ENCODE measurements at places on chromosomes 3 and 15.

DNA sequence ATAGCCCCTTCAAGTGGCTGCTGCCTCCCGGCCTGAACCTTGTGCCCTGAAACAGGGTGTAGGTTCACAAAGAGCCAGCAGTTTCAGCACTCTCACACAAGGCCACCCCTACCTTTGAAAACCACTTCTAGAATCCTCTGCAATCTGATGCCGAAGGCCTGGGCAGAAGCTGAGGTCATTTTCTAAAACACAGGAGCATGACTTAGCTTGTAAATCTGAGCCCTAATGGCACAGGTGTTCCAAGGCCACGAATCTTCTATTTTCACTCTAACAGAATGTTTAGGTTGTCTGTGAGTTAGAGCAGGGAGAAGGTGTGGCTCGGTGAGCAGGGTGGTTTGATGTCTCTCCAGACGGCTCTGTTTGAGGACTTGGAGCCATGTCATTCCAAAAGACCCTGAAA, 62.3 kb downstream of the SYNM start:
- no peak for DNase-seq

- no peak for DNase-seq
These were observed 9.4 kb downstream of the TP53BP1 start for GRCh38 chr15:43483297-43484128.

- DNase-seq = no peak
These were observed 100.5 kb downstream of the AKAP13 start for GRCh38 chr15:85480923-85481322.

DNA sequence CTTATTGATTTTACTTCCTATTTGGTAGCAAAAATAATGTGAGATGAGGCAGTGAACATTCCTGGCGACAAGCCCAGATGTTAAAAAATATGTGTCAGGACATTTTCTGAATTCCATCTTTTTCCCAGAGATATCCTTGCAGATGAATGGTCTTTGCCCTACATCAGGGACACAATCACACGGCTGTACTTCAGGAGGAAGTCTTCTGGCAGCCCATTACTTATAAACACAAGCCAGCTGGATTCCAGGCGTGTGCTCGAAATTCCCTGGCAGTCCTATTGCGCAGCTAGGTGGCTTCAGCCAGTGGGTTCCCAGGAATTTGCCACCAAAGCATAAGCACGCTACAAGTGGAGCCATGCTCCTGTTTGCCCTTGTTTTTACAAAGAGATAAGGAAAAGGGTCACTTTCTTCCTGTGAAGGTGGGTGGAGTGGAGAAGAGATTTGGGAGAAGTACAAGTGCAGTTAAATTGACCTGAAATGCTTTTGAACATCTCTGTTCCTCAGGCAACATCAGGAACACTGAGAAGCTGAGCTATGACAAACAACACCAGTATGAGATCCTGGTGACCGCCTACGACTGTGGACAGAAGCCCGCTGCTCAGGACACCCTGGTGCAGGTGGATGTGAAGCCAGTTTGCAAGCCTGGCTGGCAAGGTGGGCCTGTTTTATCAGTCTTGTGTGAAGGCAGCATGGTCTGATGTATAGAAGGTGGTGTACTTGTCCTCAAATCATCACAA, 257.1 kb upstream of the TRIM42 start:
- no peak for DNase-seq

GRCh38 chr3:52046186-52046901, 10.0 kb downstream of the DUSP7 start:
- no peak for DNase-seq

- DNase-seq = no peak
These were observed 73.9 kb upstream of the OXTR start for GRCh38 chr3:8843347-8843746.

- no peak for DNase-seq
These were observed 219.6 kb downstream of the WDR72 start for GRCh38 chr15:53539878-53540277.

- no peak for DNase-seq
These were observed 9.8 kb downstream of the MAP6D1 start for GRCh38 chr3:183815563-183815940.

DNA sequence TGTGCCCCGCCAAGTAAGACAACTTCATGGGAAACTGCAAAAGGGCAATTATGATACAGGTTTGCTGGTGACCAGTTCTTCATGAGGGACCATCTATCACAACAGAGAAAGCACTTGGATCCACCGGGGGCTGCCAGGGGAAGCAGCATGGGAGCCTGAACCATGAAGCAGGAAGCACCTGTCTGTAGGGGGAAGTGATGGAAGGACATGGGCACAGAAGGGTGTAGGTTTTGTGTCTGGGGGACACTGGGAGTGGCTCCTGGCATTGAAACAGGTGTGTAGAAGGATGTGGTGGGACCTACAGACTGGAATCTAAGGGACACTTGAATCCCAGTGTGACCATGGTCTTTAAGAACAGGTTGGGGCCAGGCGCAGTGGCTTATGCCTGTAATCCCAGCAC, 22.6 kb downstream of the MKRN2 start:
- no peak for DNase-seq

DNA sequence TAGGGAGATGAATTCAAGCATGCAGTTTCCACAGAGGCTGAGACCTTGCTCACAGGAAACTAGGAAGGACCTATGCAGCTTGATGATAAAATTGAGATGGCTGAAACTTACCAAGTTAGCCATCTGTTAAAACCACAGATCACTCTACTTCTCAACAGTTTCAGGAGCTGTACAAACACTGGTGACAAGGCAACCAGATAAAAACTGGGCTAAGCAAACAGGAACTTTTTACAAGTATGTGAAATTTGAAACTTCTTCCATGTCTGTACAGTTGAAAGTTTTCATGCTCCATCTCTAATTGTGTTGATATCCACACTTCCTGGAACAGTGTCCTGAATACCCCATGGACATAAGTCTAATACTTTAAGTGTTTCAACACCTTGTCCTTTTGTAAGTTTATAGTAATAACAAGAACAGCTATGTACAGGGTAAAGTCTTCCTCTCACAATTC, 78.2 kb downstream of the FAIM start:
- DNase-seq = no peak

GRCh38 chr15:64897345-64897985, 14.2 kb upstream of the ANKDD1A start:
- DNase-seq = no peak

DNA sequence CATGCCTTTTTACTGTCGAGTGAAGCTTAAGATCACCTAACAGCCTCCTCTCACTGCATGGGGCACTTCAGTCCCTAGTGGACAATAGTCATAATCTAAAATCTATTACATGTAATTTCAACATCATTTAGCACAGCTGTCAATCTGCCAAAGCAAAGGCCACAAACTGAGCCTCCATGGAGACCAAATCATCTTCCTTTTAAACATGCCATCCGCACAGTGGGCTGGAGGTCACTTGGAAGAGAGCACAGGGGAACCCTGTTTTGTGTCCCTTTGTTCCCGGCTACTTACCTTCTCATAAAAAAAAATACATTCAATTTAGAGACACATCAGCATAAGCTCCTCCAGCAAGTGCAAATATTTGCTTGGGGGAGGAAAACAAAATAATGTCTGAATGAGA, 167.3 kb downstream of the SQOR start:
- DNase-seq = no peak

DNA sequence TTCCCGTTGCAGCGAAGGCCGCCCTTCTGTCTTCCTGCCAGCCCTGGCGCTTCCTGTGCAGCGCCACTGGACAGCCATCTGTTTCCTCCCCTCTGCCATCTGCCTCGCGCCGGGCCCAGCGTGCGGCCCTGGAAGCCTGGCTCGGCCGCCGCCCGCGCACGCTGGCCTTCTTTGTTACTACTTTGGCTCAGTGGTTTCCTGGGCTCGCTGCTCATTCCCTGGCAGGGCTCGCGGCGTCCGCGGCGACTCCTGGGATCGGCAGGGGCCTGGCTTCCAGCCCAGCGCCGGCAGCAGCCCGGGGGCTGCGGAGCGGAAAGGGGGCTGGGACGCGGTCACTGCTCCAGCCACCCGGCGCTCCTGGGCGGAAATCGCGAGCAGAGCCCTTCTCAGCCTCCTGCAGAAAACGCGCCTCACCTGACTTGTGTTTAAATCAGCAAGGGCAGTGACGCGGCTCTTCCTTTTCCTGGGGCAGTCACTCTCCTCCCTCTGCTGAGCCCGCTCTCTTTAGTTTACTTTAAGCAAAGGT, 10.0 kb downstream of the CMTM7 start:
- peak; percentile 16 for DNase-seq

GRCh38 chr3:116056280-116056679, 389.0 kb downstream of the LSAMP start:
- DNase-seq = no peak

- DNase-seq = no peak
These were observed 40.3 kb downstream of the BBX start for GRCh38 chr3:107562969-107563529.

DNA sequence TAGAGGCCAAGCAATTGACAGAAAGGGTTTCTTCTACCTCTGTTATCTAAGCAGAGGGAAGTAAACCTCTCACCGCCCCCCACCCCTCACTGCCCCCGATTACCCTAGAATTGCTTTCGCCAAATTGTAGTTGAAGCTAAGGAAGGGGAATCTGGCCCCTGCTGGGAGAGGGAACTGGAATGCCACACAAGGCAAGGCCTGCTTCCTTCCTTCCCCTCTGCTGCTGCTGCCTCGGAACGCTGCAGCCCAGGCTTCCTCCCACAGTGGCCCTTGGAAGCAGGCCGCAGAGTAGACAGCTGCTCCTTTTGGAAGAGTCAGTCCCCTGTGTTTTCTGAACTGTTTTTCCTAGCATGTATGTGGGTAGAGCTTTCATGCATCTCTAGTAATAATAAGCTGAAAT, 21.6 kb downstream of the RLBP1 start:
- DNase-seq = peak; percentile 19

DNA sequence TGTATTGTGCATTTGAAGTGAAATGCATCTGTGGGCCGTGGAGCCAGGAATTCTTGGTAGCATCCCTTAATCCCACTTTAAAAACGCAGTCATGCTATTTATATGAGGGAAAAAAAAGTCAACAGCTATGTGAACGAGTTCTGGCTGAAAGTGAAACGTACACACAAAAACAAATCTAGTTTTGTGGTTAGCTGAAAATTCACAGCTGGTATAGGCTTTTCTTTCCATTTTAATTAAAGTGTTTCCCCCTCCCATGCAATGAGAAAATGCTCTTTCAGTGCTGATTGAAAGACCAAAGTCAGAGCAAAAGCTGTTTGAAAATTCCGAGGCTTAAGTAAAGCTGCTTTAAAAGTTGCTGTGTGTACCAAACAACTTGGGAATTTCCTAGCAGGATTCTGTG, 297.4 kb downstream of the PLCL2 start:
- no peak for DNase-seq

DNA sequence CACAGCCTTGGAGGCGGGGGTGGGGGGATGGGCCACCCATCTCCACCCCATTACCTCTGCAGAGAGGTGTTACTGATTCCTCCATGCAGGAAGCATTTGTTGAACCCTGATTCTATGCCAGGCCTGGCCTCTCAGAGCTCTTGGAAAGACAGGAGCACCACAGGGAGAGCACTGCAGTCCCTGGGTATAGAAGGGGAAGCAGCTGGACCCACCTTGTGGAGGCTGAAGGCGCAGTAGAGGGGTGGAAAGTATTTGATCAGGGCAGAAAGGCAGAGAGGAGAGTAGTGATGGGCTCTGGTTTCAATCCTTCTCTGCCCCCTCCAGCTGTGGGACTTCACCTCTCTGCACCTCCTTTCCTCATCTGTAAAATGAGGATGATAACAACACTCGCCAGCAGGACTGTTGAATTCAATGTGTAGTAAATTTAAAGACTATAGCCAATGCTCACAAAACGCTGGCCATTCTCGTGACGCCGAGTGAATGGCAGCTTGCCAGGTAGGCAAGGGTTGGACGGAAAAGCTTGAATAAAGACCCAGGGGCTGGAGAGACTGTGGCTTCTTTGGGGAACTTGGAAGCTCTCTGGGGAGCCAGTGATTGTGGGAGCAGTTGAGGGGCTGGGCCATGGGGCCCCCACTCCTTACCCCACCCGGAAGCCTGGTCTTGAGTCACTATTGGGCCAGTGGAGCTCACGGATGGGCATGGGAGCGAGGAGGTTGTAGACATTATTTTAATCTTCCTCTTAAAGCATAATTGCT, 8.0 kb upstream of the CCDC33 start:
- DNase-seq = no peak

DNA sequence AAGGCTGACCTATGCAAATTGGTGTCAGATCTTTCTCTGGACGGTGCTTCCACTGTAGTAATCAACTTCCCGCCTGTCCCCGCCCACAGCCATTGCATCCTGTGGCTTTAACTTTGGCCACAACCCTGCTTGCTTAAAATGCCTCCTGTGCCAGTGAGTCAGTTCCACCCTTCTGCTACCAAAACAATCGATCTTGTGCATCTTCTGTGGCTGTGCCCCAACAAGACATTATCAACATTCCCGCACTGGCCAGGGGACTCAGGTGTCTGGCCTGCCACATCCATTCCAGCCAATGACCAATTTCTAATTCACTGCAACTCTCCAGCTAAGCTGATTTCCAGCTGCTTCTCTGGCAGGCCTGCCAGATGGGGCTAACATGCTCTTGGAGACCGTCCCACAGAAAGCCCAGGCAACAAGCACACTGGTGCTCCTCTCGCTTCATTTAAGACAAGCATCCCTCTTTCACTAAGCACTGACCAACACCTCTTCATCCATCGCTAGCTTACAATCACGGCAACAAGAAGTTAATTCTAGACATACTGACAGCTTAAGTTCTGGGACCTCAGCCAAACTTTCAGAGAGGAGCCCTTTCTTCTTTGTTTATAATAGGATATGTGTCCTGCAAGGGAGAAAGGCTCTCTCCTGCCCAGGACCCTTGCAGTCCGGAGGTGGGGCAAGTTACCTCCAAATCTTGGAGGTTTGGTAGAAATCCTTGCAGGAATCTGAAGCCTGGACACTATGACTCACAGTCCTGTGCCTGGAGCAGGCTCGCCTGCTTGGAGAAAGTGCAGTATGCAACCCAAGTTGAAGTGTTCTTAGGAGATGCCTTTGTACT, 6.7 kb downstream of the CA12 start:
- DNase-seq = peak; percentile 52

DNA sequence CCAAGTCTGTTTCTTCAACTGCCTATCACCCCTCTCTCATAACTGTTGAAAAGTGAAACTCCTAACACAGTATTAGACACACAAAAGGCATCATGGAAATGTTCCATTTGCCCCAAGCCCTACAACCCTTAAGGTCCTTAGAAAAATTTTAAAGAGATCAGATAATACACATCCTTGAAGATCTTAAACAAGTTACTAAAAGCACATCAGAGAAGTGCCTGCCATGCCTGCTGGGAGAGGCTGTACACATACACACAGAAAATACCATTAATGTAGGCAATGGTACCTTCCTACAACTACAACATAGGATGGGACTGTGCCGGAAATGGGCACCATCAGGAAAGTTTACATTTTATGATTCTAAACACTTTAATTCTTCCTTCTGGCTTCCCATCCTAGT, 3.3 kb downstream of the ADAM10 start:
- no peak for DNase-seq

All from caudate nucleus (tissue), 63 donors.